Endothelial cell (in vitro differentiated cells): ENCODE measurements at places on chromosomes 12 and 14. TPM values are rescaled to one million over a fixed set of nuclear protein-coding genes. Genes with fewer than 3 reads are reported as not detected.

The IGF1 gene
- total RNA-seq, result 3.4 TPM

The SPX gene
- 0.18 TPM for total RNA-seq

The NFE2 gene
- total RNA-seq, result 0.49 TPM

The PPM1A gene
- total RNA-seq, result 38.0 TPM

The B4GALNT3 gene
- total RNA-seq, result 4.2 TPM

The DNAI7 gene
- total RNA-seq, result 0.33 TPM

The MDGA2 gene
- 8.1 TPM for total RNA-seq

The BIN2 gene
- not detected for total RNA-seq

The TMEM132C gene
- total RNA-seq, result not detected

The GDF3 gene
- total RNA-seq, result 77.7 TPM

The METTL1 gene
- total RNA-seq, result 10.6 TPM

The TMTC2 gene
- total RNA-seq, result 3.6 TPM

The RGS6 gene
- total RNA-seq, result 15.7 TPM

The AQP2 gene
- total RNA-seq, result 0.05 TPM

The SMCO3 gene
- total RNA-seq, result 0.13 TPM

The TCHP gene
- total RNA-seq, result 20.8 TPM

The VPS33A gene
- 32.1 TPM for total RNA-seq

The FGF23 gene
- not detected for total RNA-seq

The PMEL gene
- total RNA-seq, result 136 TPM

The CPSF2 gene
- 80.3 TPM for total RNA-seq

The WNT1 gene
- total RNA-seq, result not detected

The DDX11 gene
- total RNA-seq, result 40.2 TPM

The KRT79 gene
- total RNA-seq, result not detected

The SLC25A47 gene
- not detected for total RNA-seq

The KRT81 gene
- total RNA-seq, result not detected

The PPP2R5E gene
- total RNA-seq, result 43.7 TPM

The C12orf42 gene
- total RNA-seq, result 0.77 TPM

The ELK3 gene
- 294 TPM for total RNA-seq

The RNASE2 gene
- total RNA-seq, result not detected

The ARMH4 gene
- total RNA-seq, result 10.5 TPM

The ABHD12B gene
- total RNA-seq, result 2.7 TPM

The ACYP1 gene
- total RNA-seq, result 5.8 TPM

The PLEKHH1 gene
- 9.5 TPM for total RNA-seq

The HSPB8 gene
- 2.7 TPM for total RNA-seq

The ETFRF1 gene
- total RNA-seq, result 10.1 TPM

The HOXC9 gene
- total RNA-seq, result 0.28 TPM

The TSHR gene
- total RNA-seq, result not detected

The GLIPR1L1 gene
- total RNA-seq, result not detected

The NUDT4 gene
- 91.7 TPM for total RNA-seq

The RIMKLB gene
- 101 TPM for total RNA-seq

The GZMB gene
- not detected for total RNA-seq

The NRL gene
- total RNA-seq, result 1.2 TPM

The CSRP2 gene
- 185 TPM for total RNA-seq

The KLRK1 gene
- not detected for total RNA-seq

The ANKRD33 gene
- total RNA-seq, result 0.31 TPM

The COX8C gene
- not detected for total RNA-seq

The ART4 gene
- 3.5 TPM for total RNA-seq

The GALNT16 gene
- total RNA-seq, result 2.8 TPM

The PMCH gene
- not detected for total RNA-seq

The CEBPE gene
- total RNA-seq, result not detected

The GPRC5A gene
- 3.4 TPM for total RNA-seq

The CCND2 gene
- total RNA-seq, result 88.1 TPM

The MYH7 gene
- total RNA-seq, result 0.18 TPM

The KRT75 gene
- total RNA-seq, result not detected

The SNX6 gene
- 82.4 TPM for total RNA-seq

The GARIN6 gene
- not detected for total RNA-seq

The TMCC3 gene
- total RNA-seq, result 48.1 TPM

The CISTR gene
- 1.4 TPM for total RNA-seq
